ENCODE measurements at places on chromosomes 16 and 17.

DNA sequence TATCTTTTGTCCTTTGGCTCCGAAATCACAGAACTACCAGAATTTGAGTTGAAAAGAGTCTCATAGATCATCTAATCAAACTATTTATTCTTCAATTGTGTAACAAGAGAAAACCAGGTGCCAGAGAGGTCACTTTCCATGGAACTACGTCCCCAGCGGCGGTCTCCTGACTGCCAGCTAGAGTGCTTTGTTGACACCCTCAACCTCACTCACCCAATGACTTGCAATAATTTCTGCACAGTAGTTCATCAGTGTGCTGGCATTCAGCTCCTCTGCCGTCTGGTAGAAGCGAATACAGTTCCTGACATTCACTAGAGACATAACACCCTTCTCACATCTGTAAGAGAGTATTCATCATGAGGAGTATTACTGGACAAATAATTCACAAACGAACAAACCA is 54.2 kb downstream of the ANKFY1 start:
- no peak for DNase-seq

DNA sequence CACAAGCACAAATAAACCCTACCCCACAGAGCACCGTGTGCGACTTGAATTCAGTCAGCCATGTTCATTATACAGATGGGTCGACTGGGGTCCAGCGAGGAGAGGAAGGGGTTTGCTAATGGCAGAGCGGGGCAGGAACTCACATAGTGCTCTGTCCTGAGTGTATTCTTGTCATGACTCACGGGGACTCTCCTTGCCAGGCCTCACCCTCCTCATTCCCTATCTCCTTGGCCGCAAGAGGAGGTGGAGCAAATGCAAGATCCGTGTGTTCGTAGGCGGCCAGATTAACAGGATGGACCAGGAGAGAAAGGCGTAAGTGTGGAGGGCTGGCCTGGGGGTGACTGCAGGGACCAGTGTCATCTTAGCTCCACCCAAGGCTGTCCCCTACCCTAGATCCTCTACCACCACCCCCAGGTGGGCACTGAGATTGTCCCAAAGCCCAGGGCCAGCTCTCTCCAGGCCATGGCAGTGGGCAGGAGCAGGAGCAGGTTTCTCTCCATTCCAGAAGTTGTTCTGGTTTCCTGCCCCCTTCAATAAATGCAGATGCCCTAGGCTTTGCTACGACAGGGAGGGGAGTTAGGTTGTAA is 29.4 kb downstream of the SLC12A3 start:
- no peak for DNase-seq

DNA sequence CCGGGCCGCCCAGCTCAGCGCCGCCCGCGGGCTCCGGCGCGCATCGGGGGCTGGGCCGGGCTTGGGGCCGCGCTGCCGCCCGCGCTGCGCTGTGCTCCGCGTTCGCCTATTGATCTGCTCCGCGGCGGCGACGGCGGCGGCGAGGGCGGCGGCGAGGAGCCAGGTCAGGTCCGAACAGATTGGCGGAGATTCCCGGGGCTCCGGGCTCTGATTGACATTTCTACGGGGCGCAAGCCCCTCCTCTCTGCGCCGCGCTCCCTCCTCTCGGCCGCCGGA is 559 bp downstream of the IRX3 start:
- DNase-seq = no peak

DNA sequence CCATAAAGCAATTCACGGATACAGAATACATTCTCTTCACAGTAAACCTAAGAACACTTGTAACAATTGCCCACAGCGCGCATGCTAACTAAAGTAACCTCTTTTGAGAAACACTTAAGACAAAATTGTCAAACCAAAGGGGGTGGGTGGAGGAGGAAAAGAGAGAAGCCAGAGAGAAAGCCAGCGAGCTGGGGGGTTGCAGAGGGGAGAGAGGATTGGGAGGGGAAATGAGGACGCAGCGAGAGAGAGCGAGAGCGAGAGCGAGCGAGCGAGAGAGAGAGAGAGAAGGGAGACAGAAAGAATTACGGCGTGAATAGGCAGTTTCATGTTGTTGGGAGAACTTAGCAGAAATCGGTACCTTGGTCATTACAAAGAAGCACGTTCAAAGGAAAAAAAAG is 1.6 kb upstream of the HOXB7 start:
- no peak for DNase-seq

DNA sequence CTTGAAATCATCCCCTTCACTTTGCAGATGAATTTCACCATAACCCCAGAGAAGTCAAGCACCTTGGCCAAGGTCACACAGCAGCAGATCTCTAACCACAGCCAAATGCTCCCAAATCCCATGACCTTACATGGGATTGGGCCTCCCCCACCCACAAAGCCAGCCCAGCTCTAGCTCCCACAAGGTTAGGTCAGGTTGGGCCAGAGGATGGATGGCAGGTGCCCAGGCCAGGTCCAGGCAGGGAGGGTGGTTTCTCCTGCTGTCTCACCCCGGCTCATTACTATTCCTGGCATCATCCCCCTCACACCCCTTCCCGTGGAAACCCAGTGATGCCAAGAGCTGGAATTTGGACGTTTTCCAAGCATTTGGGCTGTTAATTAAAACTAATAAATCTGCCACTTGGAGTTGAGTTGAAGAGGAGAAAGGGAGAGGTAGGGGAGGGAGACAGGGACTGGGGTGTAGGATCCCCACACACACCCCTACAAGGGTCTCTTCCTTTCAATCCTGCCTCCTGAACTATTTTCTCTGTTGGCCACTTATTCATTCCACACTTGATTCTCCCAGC is 181.6 kb downstream of the TMEM132E start:
- no peak for DNase-seq

- DNase-seq = no peak
Observed at GRCh38 chr16:8251298-8251697, 339.0 kb downstream of the TMEM114 start.

DNA sequence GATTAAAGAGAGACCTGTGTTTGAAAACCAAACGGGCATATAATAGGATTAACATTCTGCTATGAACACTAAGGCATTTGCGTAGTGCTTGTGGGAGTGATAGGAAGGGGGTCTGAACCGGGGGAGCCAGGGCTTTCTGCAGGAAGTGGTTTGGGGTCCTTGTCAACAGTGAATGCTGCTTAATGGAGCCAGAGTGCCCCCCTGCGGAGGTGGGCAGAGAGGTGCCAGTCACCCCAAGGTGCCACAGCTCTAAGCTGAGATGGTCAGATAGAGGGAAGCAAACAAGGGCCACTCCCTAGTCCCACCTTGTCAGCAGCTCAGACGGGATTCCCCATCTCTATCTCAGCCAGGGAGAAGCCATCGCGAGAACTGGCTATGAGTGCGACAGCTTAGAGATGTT is 17.7 kb downstream of the NAA60 start:
- peak; percentile 15 for DNase-seq

- no peak for DNase-seq
Observed at GRCh38 chr17:61720016-61720795, 129.2 kb upstream of the NACA2 start.

DNA sequence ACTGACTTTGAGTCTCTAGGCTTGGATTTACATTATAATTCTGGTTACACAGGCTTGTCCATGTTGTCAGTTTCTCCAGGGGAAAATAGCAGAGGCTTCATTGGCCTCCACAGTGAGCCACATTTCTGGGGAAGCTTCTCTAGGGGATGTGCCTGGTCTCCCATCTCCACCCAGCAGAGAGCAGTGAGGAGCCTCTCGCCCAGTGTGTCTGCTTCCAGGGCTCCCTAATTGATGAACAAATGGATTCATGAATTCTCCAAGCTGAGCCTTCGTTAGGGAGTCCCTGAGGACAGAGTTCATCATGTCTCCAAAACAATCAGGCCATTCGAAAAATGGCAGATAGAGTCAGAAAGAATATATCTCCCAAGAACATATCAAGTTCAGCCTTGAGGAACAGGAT is 162.4 kb upstream of the TOX3 start:
- no peak for DNase-seq

DNA sequence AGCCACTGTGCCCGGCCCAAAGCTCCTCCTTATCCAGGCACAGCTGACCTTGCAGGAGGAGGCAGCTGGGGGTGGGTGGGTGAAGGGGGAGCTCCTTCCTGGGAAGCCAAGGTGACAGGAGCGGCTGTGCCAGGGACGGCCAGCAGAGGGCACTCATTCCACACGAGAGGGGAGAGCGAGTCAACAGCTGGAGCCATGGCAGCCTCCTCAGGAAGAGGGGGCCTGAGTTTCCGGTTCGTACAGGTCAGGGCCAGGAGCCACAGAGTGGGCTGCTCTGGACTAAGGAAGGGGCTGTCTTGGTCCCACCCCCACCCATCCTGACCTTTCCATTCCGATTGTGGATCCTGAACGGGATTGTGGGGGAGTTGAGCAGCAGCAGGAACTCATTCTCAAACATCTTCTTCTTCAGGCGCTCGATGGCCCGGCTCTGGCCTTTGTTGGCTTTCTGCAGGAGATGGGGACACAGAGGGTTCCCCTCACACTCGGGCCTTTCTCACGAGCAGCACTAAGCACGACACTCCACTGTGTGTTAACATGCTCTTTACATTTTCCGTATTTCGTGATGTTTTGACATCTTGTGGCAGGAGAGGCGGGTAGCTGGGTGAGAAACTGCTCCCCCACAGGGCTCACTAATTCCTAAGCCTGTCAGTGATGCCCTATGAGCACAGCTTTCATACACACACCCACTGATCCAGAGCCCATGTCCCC is 61.6 kb downstream of the TIMM22 start:
- DNase-seq = peak; percentile 44

DNA sequence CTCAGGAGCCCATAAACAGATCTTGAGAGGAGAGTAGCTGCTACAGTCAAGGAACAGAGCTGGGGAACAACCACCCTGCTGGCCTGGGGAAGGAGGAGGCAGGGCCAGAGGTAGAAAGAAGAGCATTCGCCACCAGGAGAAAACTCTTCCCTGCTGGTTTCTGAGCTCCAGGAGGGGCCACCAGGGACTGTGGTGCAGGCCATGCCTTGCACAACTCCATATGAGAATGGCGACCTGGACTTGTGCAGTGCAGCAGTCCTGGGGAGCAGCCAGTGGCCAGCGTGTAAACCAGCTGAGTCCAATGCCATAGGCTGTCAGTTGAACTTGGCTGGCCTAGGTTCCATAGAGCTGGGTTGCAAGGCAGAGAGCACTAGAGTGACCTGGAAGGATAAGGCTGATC is 11.6 kb downstream of the SLC13A2 start:
- no peak for DNase-seq

- DNase-seq = peak; percentile 11
Observed at GRCh38 chr17:71208111-71208704, 912.6 kb upstream of the SOX9 start.

GRCh38 chr17:16283705-16284104 is 66.7 kb downstream of the PIGL start:
- no peak for DNase-seq

- no peak for DNase-seq
Observed at GRCh38 chr16:86186313-86186712, 287.4 kb downstream of the IRF8 start.

- no peak for DNase-seq
Observed at GRCh38 chr17:62656446-62656845, 29.0 kb downstream of the MRC2 start.

GRCh38 chr17:79529661-79530081 is 81.2 kb downstream of the RBFOX3 start:
- no peak for DNase-seq

DNA sequence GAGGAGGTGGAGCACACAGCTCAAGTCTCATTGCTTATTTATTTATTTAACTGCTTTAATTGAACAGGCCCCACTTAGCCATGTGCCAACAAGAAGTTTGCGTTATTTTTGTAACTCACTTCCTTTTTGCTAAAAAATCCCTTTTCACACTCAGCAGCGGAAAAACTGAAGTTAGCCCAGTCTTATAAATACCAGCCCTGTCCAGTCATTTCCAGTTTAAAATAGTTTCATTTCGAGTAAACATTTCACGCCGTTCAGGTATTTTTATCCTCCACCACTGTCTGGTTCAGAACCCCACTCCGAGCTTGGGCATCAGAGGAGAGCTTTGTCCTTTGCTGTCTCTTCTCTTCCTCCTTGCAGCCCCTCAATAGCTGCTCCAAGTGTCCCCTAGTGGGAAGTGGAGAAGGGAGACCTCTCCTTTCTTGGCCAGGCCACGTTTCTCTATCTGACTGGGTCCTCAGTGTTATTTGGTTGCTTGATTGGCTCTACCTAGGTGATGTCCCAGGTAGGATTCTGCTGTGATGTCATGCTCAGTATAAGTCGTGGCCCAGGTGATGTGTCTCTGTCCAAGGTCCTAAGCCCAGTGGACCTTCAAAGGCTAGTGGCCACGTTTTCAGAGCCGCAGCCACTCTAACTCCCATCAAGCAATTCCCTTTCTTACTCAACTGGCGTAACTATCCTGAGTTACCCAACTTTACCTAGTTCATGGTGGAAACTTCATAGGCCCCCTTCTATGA is 53.0 kb upstream of the GAS7 start:
- DNase-seq = no peak

DNA sequence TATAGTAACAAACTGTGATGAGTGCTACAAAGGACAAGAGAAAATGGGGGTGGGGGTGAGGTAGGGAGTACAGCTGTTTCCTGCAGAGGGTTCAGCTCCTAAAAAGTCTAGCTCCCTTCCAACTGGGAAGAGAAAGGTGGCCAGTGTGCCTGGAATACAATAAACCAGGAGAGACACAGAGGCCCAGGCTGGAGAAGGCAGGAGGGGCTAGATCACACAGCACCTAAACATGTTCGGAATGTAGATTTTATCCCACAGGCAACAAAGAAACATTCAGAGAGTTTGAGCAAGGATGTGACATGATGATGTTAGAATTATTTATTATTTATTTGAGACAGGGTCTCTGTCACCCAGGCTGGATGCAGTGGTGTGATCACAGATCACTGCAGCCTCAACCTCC is 10.2 kb downstream of the TEX2 start:
- DNase-seq = peak; percentile 54

- DNase-seq = peak; percentile 60
Observed at GRCh38 chr16:20944861-20945574, 44.4 kb downstream of the LYRM1 start.

DNA sequence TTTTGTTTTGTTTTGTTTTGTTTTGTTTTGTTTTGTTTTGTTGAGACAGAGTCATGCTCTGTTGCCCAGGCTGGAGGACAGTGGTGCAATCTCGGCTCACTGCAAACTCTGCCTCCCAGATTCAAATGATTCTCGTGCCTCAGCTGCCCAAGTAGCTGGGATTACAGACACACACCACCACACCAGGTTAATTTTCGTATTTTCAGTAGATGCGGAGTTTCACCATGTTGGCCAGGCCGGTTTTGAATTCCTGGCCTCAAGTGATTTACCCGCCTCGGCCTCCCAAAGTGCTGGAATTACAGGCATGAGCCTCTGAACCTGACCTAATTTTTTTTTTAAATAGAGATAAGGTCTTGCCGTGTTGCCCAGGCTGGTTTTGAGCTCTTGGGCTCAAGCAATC is 46.5 kb downstream of the CACNG3 start:
- no peak for DNase-seq

- no peak for DNase-seq
Observed at GRCh38 chr16:63623551-63624039, 1498.3 kb downstream of the CDH11 start.
